ENCODE measurements at places on chromosomes 6 and 20.

DNA sequence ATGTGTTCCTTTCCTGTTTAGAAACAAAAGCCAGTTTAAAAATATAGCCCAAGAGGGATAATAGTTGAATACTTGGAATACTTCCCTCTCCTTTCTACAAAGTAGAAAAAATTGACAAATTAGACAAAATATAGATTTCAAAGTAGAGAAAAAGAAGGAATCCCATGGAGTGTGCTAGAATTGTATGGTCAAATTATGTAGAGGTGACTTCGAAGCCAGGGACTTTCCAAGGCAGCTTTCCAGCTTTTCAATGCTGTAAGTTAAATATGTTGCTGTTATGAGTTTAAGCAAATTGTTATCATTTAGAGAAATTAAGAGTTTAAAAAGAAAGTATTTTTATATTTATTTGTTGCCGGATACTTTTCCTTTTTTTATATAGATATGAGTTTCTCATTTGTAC lies 415.5 kb upstream of the OPRM1 start:
- DNase-seq, result no peak

DNA sequence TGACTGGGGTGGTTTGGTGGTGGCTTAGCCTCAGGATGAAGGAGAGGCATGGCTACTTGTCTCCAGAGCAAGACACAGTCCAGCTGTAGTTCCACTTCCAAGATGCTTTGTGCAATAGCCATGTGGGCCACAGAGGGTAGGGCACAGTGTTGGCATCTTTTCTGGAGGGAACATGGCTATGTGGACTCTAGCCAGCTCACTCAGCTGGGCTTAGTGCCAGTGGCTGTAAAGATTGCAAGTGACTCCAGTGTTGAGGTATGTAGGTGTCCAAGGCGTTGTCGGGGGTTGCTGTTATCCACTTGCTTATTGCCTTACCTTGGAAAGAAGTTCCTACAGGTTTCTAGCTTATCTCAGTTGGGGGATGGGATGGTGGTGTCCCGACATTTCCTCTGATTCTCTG lies 233.4 kb downstream of the CD109 start:
- no peak for DNase-seq

GRCh38 chr6:105259913-105260889 lies 80.4 kb upstream of the POPDC3 start:
- DNase-seq, result no peak

DNA sequence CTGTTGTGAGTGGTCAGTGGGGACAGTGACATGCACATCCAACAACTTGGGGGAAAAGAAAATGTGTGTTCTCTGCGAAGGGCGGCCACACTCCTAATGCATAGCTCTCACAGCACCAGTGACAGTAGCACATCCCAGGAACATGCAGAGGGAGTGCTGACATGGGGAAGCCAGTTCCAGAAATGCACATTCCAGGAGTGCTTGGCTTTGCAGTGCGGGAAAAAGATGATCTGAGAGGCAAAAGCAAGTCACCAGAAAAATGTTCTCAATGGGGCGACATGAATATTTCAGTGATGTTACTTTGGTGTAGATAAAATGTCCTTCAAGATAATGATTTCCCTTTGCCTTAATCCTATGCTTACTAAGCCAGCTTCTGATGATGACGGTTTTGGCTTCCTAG lies 42.9 kb upstream of the PDE10A start:
- no peak for DNase-seq

- DNase-seq, result no peak
These were observed 125.4 kb downstream of the OPRM1 start for GRCh38 chr6:154164397-154164796.

DNA sequence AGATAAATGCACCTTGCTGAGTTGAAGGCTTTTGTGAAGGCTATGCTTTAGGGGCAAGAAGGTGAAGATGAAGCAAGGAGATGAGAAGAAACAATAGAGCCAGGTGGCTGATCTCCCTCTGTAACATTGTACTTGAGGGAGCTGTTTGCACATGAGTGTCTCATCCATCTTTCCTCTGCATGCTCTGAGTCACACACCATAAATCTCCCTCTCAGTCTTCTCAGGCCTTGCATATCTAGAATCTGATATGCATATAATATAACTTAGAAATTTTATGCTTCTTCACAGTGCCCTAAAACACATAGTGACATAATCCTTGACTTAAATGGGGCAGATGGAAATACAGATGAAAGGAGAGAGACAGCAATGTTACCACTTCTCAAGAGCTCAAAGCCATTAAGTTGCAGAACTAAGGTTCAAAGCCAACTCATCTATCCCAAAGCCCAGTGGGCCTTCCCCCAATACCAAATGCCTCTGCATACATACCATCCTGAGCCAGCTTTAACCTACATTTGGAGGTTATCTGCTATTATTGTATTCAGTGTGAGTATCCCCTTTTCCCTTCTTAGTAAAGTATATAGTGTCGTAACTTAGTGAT lies 62.4 kb upstream of the STXBP5 start:
- DNase-seq, result no peak

- no peak for DNase-seq
These were observed 36.7 kb downstream of the KIF6 start for GRCh38 chr6:39688494-39688893.

DNA sequence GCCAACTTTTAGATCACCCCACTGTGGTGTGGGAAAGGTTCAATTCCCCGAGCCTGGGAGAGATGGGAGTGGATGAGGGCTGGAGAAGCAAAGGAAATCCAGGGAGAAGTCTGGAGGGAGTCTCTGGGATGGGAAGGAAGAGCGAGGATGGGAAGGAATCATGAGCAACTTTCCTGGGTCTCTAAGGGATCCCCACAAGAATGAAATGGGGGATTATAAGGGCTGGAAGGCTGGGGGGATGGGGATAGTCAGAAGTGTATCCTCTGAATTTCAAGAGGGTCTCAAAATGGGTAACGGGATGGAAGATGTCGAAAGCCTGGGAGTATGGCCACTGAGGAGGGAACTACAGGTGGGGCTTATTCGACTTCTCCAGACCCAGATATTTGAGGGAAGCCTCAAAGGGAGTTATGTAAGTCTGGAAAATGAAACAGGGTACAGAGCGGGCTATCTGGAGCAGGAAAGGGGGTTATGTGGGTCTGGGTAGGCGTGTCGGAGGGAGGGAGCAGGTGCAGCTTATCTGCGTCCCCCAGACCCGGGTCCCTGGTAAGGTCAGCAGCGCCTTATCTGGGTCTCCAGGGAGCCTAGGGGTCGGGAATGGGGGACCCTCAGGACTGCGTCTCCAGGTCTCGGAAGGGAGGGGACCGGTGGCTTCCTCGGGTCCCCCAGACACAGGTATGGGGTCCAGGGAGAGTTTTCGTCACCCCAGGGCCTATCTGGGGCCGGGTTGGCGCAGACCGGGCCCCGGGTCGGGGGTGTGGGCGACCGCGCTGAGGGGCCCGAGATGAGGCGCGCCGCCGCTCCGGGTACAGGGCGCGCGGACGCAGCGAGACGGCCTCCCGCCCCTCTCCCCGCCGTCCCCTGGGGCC lies 550 bp downstream of the PLAGL2 start:
- DNase-seq, result no peak

- no peak for DNase-seq
These were observed 14.2 kb downstream of the NHSL1 start for GRCh38 chr6:138485005-138485545.

DNA sequence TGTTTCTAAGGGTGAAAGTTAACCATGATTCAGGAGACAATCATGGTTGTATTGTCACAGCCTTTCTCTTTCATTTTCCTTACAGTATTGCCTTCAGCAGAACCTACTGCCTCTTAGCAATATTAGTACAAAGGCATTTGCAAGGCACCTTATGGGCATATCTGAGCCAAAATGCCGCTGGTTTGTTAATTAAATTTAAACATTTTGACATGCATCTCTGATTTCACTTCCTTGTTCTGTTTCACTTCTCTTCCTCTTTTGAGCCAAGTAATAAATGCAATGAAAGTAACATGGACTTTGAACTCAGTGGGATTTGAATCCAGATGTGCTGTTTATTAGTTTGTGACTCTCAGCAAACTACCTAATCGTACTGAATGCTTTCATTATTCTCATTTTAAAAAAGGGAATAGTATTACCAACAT lies 467.4 kb upstream of the CITED2 start:
- no peak for DNase-seq

GRCh38 chr20:17807651-17808050 lies 107.9 kb downstream of the BANF2 start:
- DNase-seq, result no peak

DNA sequence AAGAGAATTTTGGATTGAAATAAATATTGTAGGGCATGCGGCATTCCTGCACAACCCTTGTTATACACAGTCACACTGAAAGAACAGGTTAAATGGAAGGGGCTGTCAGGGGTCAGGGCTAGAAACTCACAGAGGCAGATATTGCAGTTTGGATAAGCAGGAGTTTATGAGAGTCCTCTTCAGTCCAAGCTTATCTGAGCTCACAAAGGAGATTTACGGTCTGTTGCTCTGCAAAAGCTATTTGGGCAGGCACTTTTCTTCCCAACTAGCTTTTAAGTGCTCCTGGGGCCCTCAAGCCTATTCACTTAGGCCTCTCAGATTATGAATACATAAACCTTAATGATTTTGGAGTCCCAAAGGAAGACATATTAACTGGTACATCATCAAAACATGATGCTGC lies 156.2 kb downstream of the SOX4 start:
- DNase-seq, result no peak

GRCh38 chr20:37279820-37280219 lies 9.6 kb upstream of the MANBAL start:
- no peak for DNase-seq

DNA sequence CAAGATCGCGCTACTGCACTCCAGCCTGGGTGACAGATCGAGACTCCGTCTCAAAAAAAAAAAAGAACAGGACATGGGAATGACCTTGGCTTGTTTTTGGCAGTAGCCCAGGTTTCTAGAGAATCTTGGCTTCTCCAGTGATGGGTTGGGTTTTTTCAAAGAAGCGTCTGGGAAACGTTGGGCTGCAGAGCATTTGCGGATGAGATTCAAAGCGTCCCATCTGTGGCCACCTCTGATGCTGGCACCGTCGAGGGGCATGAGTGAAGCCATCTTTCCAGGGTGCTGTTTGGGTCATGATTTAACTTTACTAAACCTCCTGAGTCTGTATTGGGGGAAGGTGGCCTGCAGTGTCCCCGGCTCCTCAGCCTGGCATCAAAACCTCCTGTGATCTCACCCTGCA lies 43.2 kb upstream of the SRF start:
- DNase-seq, result no peak

- DNase-seq, result no peak
These were observed 44.2 kb upstream of the ZMYND8 start for GRCh38 chr20:47400685-47401084.

DNA sequence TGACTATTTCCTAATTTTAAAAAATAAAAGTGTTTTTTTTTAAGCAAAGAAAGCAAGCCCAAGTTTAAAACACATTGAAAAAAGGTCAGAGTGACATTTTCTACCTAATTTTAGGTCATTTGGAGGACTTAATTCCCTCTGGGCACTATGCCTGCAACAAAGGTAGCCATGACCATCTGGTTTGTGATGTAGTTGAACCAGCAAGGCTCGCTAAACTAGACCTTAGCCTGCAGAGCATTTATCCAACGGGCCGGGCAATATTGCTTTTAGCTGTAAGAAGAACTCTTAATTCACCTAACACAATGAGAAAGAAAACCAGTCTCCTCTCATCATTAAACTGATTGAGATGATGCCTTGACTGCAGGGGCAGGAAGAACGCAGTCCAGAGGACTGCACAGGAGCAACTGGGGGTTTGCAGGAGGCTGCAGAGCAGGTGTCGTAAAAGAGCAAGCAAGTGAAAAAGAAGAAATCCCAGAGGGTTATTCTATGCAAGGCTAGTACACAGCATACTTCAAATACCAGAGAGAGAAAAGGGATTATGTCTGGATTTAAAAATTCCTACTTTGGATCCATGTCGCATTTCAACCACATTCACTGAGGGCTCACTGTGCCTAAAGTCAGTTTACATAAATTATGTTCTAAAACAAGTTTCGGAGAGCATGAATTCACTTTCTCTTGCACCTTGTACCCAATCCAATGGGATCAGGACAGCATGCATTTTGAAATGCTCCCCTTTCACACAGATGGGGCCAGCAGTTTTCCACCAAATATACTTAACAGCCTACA lies 12.8 kb downstream of the TRAF3IP2 start:
- DNase-seq, result no peak

DNA sequence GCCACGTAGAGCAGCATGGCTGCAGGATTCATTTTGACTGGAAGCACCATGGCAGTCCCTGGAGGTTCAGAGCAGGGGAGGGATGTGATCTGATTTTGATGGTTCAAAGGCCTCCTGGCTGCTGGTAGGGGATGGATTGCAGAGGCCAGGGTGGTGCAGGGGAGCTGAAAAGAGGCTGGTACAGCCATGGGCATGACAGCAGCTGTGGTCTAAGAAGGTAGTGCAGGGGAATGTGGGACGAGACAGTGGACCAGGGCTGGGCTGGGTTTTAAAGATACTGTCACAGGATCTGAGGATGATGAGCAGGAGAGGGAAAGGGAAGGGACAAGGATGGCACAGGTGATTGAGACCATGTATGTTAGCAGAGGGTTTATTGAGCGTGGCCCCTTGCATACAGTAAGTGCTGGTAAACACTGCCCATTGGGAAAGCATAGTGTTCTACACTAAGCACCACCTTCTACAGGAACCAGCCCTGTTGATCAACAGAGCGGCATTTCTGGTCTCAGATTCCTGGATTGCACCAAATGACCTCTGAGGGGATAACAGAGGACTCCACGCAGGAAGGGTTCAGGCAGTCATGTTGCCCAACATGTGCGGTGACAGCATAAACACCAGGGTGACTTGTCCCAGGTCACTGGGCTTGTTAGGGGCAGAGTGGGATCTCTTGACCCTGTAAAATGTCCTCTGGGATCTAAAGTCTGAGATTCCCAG lies 14.5 kb upstream of the SIRPA start:
- DNase-seq, result no peak

GRCh38 chr20:5935384-5935783 lies 14.9 kb downstream of the TRMT6 start:
- DNase-seq, result no peak

GRCh38 chr6:72913797-72914196 lies 291.9 kb downstream of the KCNQ5 start:
- no peak for DNase-seq

GRCh38 chr6:34333858-34334257 lies 58.6 kb downstream of the NUDT3 start:
- DNase-seq, result no peak

Measured in stimulated activated CD8-positive, alpha-beta memory T cell treated with anti-CD3 and anti-CD28 coated beads, Interleukin-15, amount 100 ng/mL, for 48 hours (primary cell).